ENCODE measurements at places on chromosomes 12 and 14. TPM values are rescaled to one million over a fixed set of nuclear protein-coding genes. Genes with fewer than 3 reads are reported as not detected.

DNA sequence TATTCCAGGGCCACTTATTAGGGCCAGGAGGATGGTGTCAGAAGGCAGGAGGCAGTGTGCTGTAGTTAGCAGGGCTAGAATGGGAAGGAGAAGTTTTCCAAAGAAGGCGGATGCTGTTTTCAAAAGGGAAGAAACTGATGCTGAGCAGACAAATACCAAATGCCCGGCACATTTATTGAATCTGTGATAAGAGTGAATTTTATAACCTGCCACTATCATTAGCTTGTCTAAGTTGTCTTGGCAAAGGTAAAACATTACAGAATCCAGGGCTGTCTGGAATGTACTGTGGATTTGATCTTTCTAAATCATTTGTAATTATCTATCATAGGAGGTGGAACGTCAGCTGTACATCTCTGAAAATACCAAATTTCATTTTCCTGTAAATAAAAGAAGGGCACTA lies 40.8 kb downstream of the NDUFA12 start:
- no peak for DNase-seq

DNA sequence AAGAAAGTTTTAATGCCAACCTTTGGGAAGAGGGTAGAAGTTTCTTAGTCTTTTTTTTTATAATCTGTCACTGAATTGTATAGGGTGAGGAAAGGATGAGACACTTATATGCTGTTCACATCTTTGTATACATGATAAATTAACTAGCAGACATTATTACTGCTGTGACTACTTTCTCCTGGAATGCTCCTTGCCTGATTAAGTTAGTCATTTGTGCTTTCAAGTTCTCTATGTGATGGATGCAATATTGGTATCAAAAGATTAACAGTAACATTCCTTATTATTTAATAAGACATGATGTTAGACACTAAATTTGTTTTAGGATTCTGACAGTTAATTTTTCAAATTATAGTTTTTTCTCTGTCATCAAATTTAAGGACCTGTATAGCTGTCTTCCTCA lies 223.4 kb upstream of the GARIN2 start:
- DNase-seq = no peak

DNA sequence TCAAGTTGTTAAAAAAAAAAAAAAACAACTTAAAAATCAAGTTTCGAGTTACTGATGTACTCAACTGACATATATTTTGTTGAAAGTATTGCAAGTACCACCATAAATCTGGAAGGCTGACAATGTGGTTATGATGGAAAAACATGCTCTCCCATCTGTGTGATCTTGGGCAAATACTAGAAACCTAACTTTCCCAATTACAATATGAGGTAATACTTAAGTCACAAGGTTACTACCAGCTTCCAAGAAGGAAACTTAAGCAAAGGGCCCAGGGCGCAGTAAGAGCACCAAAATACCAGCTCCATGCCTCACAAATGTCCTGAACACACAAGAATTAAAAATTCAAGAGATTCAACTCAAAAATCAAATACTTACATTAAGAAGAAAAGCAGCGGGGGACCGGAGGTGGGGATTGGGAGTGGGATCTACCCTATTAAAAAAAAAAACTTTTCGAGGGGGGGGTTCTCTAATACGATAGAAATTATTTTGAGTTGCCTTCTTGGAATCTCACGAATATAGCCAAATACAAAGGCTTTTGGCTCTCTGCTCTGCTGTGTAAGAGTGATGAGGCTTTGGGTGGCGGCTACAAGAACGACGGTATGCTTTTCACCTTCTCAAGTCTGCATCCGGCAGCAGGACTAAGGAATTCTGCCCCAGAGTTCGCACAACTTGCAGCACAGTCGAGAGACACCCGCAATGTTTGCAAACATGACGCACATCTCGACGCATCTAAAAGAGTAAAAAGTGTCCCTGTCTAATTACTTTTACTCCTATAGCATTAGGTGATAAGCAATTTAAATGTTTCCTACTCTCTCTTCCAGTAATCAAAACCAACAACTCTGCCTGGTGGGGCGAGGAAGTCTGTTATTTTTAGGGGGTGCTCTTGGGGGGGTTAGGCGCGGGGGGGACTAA lies 1.1 kb downstream of the SAV1 start:
- DNase-seq = no peak

DNA sequence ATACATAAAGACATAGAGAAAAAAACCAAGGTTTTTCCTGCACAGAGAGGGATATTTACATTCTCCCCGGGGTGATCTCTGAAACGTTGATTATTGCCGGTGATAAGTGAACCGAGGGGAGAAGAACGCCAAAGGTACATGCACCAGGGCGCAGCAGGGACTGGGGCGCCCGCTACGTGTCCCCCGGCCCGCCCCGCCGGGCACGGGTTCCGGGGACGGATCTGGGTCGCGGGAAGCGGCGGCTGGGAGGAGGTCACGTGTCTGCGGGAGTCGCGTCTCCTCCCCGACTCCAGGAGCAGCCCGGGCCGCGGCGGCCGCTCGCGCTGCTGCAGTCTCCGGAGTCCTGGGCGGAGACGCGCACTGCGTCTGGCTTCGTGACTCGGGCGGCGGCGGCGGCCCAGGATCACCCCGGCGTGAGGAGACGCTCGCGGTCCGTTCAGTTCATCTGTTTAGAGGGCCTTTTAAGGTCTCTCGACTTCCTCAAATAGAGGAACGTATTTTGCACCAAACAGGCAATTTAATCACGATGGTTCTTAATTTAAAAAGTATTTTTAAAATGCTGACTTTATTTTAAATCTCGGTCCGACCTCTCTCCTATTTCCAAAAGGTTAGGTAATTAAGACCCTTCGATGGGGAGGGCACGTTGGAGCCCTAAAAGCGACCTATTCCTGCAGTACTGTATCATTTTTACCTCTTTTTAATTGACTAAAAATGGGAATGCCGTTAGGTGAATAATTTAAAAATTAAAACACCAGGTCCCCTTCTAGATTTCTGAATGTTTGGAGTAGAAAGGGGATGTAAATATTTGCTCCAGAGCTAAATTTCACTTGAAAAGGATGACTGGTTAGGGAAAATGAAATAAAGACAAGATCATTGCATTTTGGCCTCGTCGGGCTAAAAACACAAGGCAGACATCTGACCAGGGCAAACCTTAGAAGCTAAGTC lies 1.8 kb upstream of the BHLHE41 start:
- DNase-seq = no peak

GRCh38 chr14:81062816-81063215 lies 107.4 kb downstream of the TSHR start:
- no peak for DNase-seq

- DNase-seq = no peak
Measured at GRCh38 chr12:107523775-107524535, 161.6 kb upstream of the PWP1 start.

The CCDC184 gene
- total RNA-seq = 0.97 TPM

The P2RX2 gene
- not detected for total RNA-seq

Measured in CD8-positive, alpha-beta memory T cell (primary cell).